Activated naive CD4-positive, alpha-beta T cell (primary cell): ENCODE measurements at places on chromosomes 3 and 15.
A peak's percentile ranks its signal among the peaks of the same experiment; 100 is the strongest.

DNA sequence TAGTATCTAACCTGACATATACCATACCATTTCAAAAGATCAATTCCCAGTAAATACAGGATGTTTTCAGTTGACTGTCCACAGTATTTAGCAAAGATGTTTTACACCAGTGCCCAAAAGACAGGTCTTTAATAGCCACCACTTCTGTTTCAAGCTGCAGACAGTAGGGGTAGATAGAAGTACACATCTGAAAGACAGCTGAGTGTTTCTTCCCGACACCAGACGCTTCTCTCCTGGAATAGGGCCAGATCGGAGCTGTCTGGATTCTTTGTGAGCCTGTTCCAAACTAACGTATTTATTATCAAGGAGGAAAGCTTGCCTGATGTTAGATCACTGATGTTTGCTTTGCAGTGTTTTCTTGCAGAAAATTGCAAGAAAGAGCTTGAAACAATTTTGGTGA is 136.1 kb upstream of the RBMS3 start:
- no peak for DNase-seq

DNA sequence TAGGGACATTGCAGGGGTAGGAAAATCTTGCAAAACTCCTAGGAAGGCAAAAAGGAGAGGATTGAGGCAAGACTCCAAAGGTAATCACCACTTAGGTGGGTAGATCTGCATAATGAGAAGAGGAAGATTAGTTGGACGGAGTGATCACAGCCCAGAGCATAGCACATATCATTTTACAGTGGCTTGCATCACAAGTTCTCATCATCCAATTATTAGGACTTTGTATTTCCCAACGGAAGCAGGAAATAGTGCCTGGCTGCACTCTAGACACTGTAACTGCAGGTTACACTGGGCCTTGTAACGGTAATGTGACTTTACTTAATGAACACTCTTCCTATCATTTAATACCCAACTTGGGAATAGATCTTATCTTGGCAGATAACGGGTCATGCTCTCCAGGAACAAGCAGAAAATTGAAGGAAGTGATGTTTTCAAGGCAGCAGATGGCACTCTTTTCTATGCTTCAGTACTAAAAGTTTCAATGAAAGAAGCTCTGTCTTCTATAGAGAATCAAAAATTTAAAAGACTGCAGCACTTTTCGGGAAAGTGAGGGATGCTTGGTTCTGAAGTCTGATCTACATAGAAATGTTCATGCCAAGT is 101.9 kb upstream of the KCNMB2 start:
- no peak for DNase-seq

DNA sequence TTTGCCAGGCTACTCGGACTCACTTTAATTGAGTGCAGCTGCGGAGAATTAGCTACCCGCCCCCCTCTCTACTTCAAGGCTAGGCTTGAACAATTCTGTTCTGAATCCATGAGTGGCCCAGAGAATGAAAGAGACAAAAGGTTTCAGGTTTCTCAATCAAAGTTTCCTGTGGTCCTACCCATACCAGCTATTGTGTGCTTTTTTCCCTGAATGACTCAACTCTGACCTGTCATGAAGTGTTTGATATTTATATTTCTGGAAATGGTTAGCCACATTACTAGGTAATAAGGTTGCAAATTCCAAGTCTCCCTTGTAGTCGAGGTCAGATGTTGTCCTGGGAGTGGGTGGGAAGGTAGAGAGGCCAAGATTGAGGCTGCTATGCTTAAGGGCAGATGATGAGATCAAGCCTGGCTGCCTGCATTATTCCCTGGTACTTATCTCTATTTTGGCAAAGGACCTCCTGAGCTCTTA is 392.7 kb upstream of the TBL1XR1 start:
- no peak for DNase-seq

DNA sequence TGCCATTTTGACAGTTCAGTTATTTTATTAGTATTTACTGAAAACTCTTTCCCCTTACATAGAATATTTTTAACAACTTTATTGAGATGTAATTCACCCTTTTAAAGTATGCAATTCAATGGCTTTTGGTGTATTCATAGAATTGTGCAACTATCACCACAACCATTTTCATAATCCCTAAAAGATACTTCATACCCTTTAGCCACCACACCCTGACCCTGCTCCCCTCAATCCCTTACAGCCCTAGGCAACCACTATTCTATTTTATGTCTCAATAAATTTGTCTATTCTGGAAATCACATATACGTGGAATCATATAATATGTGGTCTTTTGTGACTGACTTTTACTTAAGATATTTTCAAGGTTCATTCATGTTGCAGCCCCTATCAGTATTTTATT is 29.7 kb downstream of the TEX9 start:
- no peak for DNase-seq

GRCh38 chr3:77001062-77001701 is 38.7 kb upstream of the ROBO2 start:
- DNase-seq, result no peak

- DNase-seq, result no peak
These were observed 5.0 kb downstream of the GATA2 start for GRCh38 chr3:128487813-128488635.

GRCh38 chr3:31142139-31142538 is 247.7 kb upstream of the GADL1 start:
- no peak for DNase-seq

- DNase-seq, result no peak
These were observed 10.8 kb upstream of the ATP13A5 start for GRCh38 chr3:193389335-193389734.

- no peak for DNase-seq
These were observed 1.1 kb downstream of the PIAS1 start for GRCh38 chr15:68055224-68055705.

- no peak for DNase-seq
These were observed 17.1 kb downstream of the CHST13 start for GRCh38 chr3:126540951-126541627.

- DNase-seq, result no peak
These were observed 51.2 kb upstream of the SAMMSON start for GRCh38 chr3:69948246-69948862.

GRCh38 chr3:127105587-127105986 is 87.3 kb upstream of the PRR23E start:
- DNase-seq, result no peak

DNA sequence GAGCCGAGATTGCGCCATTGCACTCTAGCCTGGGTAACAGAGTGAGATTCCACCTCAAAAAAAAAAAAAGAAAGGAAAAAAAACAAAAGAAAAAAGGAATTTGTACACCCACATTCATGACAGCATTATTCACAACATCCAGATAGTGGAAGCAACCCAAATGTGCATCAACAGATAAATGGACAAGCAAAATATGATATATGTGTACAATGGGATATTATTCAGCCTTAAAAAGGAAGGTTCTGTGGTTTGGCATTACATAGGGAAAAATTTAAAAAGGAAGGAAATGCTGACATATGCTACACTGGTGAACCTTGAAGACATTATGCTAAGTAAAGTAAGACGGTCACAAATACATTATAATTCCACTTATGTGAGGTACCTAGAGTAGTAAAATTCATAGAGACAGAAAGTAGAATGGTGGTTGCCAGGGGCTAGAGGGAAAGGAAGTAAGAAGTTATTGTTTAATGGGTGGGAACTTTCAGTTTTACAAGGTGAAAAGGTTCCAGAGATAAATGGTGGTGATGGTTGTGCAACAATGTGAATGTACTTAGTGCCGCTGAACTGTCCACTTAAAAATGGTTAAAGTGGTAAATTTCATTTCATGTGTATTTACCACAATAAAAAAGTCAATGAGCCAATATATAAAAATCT is 118.5 kb downstream of the MYLK start:
- no peak for DNase-seq

- DNase-seq, result no peak
These were observed 231.2 kb downstream of the MBNL1 start for GRCh38 chr3:152499791-152500385.

DNA sequence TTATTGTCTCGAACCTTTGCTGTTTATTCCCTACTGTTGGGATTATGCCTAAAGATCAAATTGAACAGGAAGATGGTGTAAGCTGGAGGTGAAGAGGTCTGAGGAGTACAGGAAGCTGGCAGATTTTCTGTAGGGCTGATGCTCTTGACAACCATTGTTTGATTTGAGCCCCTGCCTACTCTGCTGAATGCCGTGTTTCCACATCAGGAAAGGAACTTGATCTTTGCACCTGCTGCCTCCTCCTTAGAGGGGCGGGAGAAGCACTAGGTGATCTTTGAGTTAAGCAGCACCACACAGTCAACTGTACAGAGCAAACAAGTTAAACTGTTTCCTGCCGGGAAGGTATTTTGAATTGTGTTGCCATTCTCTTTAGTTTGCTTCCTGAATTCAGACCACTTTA is 364.6 kb upstream of the EPHA6 start:
- no peak for DNase-seq

GRCh38 chr3:17742102-17742879 is at the start of gene TBC1D5:
Gene TBC1D5 (minus strand): TSS chr3:17742631. CDS start chr3:17508570, 234,061 bp downstream.
- DNase-seq, result peak; percentile 81

GRCh38 chr3:23938688-23939087 is 6.4 kb upstream of the NR1D2 start:
- no peak for DNase-seq

DNA sequence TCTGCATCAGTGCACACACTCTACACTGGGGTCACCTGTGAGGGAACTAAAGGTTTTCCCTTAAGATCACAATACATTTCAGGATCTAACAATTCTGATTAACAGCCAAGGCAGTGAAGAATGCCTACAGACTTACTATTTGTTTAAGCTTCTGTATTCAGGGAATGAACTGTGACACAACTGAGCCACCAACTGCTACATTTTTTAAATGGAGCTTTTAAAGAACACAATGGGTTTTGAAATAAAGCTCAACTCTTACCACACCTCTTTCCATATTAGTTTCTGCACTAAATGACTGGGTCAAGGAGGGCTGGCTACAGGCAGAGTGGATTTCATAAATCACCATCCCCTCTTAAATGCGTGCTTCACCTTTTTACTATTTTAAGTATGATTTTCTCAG is 100.2 kb downstream of the TMCC1 start:
- DNase-seq, result no peak

DNA sequence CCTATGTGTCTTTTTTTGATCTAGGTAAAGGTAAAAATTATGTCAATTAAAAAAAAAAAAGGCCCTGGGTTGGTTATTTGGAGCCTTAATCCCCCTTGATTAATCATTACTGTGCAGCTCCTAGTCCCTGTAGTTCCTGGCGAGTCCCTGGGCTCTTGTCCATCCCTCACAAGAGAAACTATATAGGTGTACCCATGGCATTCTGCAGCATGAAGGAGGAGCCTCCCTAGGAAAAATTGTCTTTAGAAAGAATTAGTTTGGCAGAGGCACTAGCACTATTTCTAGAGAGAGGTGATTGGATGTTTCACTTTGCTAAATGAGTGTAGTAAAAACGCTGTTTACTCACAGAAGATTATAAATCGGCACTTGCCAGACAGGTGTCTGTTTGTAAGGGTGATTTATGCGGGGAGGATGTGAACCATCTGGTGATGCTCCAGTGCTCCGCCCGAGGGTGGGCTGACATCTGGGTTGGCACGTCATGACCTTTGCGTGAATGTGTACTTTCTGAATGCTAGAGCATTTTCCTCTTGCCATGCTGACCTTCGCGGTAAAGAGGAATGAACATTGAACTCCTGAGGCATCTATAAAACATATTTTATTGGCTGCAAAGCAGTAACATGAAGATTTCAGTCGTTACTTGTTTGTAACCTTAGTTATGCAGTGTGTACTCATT is 12.6 kb downstream of the PLCL2 start:
- no peak for DNase-seq
